ENCODE measurements at places on chromosomes 2 and 18.

- no peak for DNase-seq
Measured at GRCh38 chr2:212794471-212794870, 255.9 kb upstream of the ERBB4 start.

DNA sequence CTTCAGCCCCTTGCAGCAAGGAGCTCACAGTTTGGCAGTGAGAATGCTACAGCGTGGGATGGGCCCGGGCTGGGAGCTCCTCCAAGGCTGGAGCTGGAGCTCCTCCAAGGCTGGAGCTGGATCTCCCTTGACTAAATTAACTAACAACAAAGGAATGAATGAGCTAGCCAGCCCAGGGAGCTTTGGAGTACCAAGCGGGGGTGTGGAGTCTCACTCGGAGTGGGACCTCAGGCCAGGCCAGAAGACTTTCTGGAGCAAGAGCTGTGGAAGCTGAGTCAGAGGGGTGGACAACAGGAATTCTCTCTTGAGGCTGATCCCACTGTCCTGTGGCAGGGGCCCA, 244.7 kb upstream of the HS6ST1 start:
- DNase-seq = no peak

DNA sequence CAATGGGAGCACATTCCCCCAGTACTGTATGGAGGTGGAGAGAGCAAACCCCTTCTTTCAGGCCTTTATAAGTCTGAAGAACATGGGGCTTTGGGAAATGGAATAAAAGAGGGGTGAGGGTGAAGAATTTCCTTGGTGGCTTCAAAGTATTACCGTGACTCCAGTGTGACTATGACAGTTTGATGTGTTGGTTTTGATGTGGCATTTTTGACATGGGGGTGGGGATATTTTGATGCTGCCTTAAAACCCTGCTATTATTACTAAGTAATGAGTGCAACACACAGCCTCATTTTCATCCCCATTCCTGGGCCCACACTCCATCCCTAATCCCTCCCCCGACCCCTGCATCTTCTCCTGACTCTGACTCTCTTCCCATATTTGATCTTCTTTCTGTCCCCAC, 23.6 kb downstream of the QPCT start:
- no peak for DNase-seq

- no peak for DNase-seq
Measured at GRCh38 chr18:62386601-62387000, 61.5 kb downstream of the TNFRSF11A start.

GRCh38 chr2:208671284-208671683, 264.7 kb downstream of the PTH2R start:
- no peak for DNase-seq

GRCh38 chr18:74745633-74746403, 148.1 kb downstream of the ZNF407 start:
- no peak for DNase-seq

GRCh38 chr2:30273574-30273929, 42.2 kb downstream of the LBH start:
- no peak for DNase-seq

- no peak for DNase-seq
Measured at GRCh38 chr2:214492152-214492551, 81.3 kb downstream of the VWC2L start.

DNA sequence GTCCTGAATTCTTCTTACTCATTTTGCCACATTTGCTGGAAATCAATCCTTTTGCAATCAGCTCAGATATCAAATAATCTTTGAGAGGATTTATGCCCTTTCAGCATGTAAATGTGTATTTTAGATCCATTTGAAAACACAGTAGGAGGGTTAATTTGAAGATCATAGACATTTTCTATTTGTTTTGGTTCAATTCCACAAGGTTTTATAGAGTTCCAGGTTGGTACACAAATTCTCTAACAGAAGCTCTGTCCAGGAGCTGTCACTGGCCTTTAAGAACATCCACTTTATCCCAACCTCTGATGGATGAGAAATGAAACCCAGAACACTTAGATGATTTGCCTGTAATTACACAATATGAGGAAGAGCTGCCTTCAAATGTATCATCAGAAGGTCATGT, 157.3 kb upstream of the CHAC2 start:
- DNase-seq = no peak

GRCh38 chr18:9755615-9756014, 47.5 kb downstream of the RAB31 start:
- DNase-seq = no peak

- no peak for DNase-seq
Measured at GRCh38 chr2:13492262-13492661, 775.5 kb downstream of the TRIB2 start.

- DNase-seq = no peak
Measured at GRCh38 chr2:46963210-46963609, 47.6 kb upstream of the MCFD2 start.

GRCh38 chr2:233442028-233442310, 87.7 kb downstream of the DGKD start:
- DNase-seq = no peak

DNA sequence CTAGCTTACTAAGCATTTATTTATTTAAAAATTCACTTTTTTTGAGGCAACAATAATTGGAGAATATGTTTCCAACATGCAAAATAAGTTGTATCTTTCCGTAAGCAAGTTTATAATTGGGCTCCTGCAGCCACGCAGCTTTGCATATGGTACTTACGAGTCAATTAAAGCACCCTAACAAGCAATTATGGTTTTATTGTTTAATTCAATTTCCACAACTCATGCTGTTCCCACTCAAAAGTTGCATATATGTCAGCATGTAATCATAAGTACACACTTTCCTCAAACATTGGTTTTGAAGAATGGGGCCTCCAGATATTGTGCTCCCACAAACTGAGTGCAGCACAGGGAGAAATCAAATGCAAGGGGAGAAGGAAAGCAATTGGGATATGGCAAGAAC, 585.1 kb upstream of the HNMT start:
- no peak for DNase-seq

- DNase-seq = no peak
Measured at GRCh38 chr18:22879293-22879692, 53.8 kb upstream of the RBBP8 start.

- no peak for DNase-seq
Measured at GRCh38 chr2:175207741-175208438, 26.4 kb upstream of the ATP5MC3 start.

- DNase-seq = no peak
Measured at GRCh38 chr2:106781196-106781595, 104.8 kb downstream of the ST6GAL2 start.

GRCh38 chr2:210198326-210198725, 26.9 kb downstream of the ACADL start:
- DNase-seq = no peak

DNA sequence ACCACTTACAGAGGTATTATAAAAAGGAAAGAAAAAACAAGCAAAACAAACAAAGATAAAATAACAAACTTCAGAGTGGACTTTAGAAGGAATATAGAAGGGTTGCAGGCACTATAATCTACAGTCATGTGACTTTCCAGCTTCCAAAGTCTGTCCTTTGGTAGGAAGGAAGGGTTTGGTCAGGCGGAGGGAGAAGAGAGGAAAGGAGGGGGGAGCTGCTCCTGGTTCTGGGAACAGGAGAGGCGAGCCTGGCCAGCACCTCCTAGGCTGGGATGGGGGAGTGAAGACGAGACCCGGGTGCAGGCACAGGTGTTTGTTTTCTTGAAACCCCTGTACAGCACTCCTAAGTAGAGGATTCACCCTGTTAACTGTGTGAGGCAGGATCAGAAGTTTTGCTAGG, 53.8 kb upstream of the GATA6 start:
- DNase-seq = no peak

DNA sequence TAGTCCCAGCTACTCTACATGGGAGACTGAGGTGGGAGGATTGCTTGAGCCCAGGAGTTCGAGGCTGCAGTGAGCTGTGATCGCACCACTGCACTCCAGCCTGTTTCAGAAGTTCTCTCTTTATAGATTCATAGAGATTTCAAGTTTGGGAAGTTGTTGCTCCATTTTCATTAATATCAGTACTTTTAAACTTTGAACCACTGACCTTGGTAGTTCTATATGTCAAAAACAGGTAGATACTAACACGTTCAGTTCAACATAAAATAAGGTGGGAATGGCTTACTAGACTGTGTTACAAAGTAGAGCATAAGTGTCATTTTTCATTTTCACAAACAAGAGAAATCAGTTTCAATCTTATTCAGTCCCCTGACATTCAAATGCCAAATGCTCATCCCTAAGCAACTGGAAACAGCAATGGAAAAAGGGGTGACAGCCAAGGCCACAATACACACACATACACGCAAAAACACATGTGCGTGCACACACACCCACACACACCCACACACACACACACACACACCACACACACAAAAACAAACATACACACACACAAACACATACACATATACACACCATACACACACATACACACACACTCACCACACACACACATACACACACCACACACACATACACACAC, 71.7 kb downstream of the PIEZO2 start:
- DNase-seq = no peak

DNA sequence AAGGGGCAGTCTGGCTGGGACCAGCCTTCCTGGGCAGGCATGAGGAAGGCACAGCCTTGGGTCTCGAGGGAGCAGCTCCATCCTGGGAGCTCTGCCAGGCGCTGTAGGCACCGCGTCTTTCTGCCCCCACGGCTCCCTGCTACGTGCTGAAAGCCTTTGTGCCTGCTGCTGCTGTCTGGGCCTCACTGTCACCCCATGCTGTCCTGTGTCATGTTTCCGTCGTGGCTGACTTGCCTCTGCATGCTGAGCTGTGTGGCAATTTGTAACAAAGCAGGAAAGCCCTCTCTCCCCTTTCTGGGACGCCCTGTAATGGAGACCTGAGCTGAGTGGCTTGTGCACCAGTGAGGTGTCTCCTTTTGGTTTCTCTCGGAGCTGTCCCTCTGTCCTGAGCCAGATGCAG, 152.5 kb downstream of the TSN start:
- DNase-seq = no peak

GRCh38 chr2:96801786-96802595, 14.1 kb upstream of the CNNM3 start:
- DNase-seq = no peak

DNA sequence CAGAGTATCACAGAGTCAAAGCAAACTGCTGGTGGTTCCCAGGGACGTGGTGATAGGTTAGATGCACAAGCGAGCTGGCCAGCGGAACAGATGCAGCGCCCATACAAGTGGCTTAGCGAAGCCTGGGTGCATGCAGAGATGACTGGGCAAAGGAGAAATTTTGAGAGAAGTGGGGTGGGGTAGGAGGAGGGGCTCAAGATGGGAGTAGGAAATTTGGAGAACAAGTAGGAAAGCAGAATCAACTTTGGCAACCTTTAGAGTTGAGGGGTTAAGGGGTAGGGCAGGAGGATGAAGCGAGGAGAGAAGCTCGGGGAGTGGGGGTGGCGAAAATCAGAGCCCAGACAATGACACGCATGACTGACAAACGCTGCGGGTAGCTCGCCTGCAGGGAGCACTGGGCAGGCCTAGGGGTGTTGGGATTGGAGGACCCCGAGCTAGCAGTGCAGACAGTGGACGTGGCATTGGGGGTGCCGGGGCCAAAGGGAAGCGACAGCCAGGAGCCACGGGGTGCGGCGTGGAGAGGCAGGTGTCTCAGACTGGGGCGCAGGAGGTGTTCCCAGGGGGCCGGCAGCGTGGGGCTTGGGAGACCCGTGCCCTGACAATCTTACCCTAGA, 431 bp downstream of the FAM98A start:
- DNase-seq = no peak

GRCh38 chr2:64567473-64567872, 43.3 kb downstream of the AFTPH start:
- DNase-seq = no peak

- no peak for DNase-seq
Measured at GRCh38 chr18:57078614-57079013, 68.3 kb upstream of the BOD1L2 start.

DNA sequence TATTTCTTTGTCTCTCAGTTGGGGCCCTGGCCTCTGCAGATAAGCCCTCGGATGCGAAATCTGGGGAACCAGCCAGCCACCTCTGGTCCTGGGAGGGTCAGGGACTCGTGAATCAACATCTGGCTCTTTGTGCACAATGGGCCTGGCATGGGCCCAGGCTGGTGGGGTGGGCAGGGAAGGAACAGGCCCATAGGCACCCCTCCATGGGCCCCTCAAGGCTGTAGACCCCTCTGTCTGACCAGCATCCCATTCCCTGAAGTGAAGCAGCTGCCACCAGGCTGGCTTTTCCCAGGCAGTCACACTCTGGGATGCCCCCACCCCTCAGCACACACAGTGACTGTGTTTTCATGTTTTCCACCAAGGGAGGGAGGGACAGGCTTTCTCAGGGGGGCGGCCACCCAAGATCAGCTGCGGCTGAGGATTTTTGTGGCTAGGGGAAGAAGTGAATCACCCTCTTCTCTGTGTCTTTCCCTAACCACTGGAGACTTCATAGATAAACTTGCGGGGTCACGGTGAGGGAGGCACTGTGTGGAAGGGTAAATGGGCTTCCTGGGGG, 166.0 kb downstream of the AGAP1 start:
- no peak for DNase-seq

DNA sequence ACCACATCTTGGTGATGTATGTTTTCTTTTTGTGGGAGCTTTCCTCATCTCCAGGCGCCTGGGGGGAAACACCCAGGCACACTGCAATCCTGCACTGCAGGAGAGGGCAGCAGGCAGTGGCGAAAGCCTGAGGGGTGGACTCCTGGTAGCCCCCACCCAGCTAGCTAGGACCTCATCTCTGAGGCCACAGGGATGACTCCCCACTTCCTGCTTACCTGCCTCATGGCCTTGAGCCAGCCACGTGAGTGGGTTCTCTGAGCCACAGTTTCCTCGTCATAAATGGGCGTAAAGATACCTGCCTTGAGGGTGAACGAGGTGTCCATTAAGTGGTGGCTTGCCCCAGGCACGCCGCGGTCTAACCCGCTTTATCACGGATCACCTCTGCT, 19.1 kb downstream of the TRAF3IP1 start:
- no peak for DNase-seq

DNA sequence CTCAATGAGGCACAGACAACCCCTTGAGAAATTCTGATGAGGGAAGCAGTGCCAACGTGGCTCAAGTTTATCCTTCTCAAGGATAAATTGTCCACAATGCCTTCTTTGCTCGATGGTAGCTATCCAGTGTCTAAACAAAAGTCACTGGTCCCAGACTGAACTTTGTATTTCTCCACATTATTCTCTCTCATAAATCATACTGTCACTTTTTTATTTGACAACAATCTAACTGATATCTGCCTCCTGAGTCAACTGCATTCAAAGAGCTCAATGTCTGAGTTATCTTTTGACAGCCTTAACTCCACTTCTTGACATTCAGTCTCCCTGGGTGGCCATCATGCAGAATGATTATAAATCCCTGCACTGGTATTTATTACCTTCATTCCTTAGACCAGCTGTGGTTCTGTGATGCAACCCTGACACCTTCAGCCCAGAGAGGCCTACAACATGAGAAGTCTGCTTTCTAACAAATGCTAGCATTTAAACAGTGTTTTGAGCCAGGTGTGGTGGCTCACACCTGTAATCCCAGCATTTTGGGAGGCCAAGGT, 38.2 kb downstream of the IMMT start:
- no peak for DNase-seq

Data from glomerular endothelial cell (primary cell).